Memory B cell (primary cell): ENCODE measurements at places on chromosomes 7 and 10.
A peak's percentile ranks its signal among the peaks of the same experiment; 100 is the strongest.

DNA sequence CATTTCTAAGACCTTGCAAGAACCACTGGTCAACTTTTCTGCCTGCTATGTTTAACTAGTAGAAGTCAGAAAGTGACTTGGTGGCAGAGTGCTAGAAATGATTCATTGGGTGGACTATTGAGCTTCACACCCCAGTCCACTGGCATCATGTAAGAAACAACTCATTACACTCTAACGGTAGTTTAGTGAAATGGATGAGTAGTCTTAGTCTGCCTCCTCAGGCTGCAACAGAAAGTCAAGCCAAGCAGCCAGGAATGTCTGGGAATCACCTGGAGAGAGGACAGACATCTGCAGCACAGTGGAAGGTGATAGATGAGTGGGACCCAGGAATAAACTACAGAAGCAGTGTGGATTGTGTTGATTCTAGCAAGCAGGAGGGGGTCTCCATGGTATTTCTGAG lies 125.4 kb downstream of the AUTS2 start:
- H3K27me3 ChIP-seq: no peaks in the 10 kb centered on the region
- peaks cover 14% of the 10 kb centered on the region for H3K4me1 ChIP-seq
- H3K4me3 ChIP-seq: no peak overlapping the region
- DNase-seq: no peak
- H3K36me3 ChIP-seq: peaks cover 2% of the 10 kb centered on the region

GRCh38 chr7:32243687-32244290 lies 173.6 kb upstream of the PDE1C start:
- H3K27me3 ChIP-seq: peaks cover 2% of the 10 kb centered on the region
- H3K4me1 ChIP-seq: no peaks in the 10 kb centered on the region
- no peaks in the 10 kb centered on the region for H3K36me3 ChIP-seq
- H3K27ac ChIP-seq: no peak overlapping the region

- H3K27me3 ChIP-seq: peaks cover under 1% of the 10 kb centered on the region
- no peak overlapping the region for H3K27ac ChIP-seq
- no peak overlapping the region for H3K4me3 ChIP-seq
- H3K4me1 ChIP-seq: peaks cover 2% of the 10 kb centered on the region
- no peaks in the 10 kb centered on the region for H3K36me3 ChIP-seq
These were observed 40.0 kb upstream of the EIF4H start for GRCh38 chr7:74134117-74134620.

DNA sequence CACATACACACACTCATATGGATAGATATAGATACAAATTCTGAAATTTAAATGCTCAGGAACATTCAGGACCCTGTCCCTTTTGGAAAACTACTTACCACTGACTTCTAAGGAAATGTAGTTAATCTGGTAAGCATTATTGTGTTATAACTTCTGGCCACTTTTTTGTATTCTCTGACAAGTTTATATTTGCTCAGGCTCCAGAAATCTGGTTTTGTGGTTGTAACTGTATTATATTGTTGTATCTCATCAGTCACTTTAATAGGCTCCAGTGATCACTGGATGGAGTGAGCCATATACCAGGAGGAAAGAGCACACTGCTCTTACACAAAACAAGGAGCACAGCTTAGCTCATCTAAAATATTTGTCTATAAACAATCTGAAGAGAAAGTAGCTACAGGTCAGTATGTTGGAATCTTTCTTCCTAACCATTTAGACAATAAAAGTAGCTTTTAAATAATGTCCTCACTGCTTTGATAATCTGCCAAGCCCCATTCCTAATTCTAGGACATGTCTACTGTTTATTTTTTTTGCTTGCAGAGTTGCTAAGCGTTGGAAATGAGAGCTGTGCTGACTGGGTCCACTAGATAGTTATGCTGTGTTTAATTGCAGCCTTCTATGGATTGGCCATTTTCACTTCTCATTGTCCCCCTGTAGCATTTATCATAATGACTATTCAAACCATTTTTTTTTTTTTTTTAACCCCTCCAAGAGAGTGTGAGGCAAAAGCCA lies 43.8 kb downstream of the SMNDC1 start:
- H3K27me3 ChIP-seq: no peaks in the 10 kb centered on the region
- H3K4me3 ChIP-seq: no peak overlapping the region
- DNase-seq: no peak
- peaks cover 7% of the 10 kb centered on the region for H3K36me3 ChIP-seq
- no peak overlapping the region for H3K27ac ChIP-seq

- H3K27ac ChIP-seq: no peak overlapping the region
- peak overlapping the region; percentile 39 for H3K4me3 ChIP-seq
- H3K27me3 ChIP-seq: no peaks in the 10 kb centered on the region
- H3K36me3 ChIP-seq: no peaks in the 10 kb centered on the region
- peaks cover 43% of the 10 kb centered on the region for H3K4me1 ChIP-seq
- no peak for DNase-seq
These were observed 64.6 kb upstream of the STEAP1B start for GRCh38 chr7:22564511-22565045.

- H3K36me3 ChIP-seq: no peaks in the 10 kb centered on the region
- no peak overlapping the region for H3K4me3 ChIP-seq
- no peak for DNase-seq
- peaks cover 6% of the 10 kb centered on the region for H3K27me3 ChIP-seq
These were observed 399.3 kb upstream of the PODXL start for GRCh38 chr7:131955679-131956078.

- H3K27me3 ChIP-seq: peaks cover 8% of the 10 kb centered on the region
- H3K4me3 ChIP-seq: peak overlapping the region; percentile 60
- no peaks in the 10 kb centered on the region for H3K36me3 ChIP-seq
- H3K27ac ChIP-seq: peak overlapping the region; percentile 94
These were observed 14.5 kb upstream of the GPR146 start for GRCh38 chr7:1029637-1030443.

DNA sequence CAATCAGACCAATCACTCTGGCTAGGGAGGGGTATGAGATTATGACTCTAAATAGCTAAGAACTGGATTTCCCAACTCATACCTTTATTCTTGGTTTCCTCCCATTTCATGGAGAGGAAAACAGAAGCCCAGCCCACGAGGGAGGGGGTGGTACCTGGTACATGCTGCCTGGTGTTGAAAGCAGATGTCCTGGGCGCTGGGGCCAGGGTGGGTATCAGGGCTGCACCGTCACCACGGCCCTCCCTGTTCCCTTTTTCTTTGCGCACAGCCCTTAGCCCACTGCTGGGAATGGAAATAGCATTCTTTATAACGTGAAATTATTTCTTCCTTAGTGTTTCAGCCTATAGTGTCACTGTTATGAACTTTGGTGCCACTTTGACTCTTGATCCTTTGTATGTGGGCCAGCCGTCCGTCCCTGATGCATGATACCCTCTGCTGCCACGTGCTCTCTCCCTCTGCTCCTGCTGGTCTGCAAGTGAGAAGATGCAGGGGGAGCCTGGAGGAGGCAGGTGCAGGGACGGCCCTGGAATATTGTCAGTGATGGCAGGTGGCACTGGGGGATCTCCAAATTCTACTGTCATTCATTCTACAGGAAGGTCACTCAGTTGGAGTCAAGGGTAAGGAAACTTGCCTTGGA lies 158.5 kb downstream of the CDH23 start:
- H3K36me3 ChIP-seq: peaks cover 1% of the 10 kb centered on the region
- no peak overlapping the region for H3K4me3 ChIP-seq
- peaks cover 10% of the 10 kb centered on the region for H3K27me3 ChIP-seq

GRCh38 chr7:157664871-157665633 lies 328.2 kb downstream of the DNAJB6 start:
- H3K27ac ChIP-seq: no peak overlapping the region
- no peak for DNase-seq
- no peaks in the 10 kb centered on the region for H3K36me3 ChIP-seq
- no peaks in the 10 kb centered on the region for H3K4me1 ChIP-seq

GRCh38 chr10:74706966-74707365 lies 119.4 kb upstream of the KAT6B start:
- peaks cover 32% of the 10 kb centered on the region for H3K36me3 ChIP-seq
- H3K27ac ChIP-seq: no peak overlapping the region
- H3K27me3 ChIP-seq: no peaks in the 10 kb centered on the region
- DNase-seq: no peak
- H3K4me1 ChIP-seq: no peaks in the 10 kb centered on the region

- no peak overlapping the region for H3K4me3 ChIP-seq
- no peak overlapping the region for H3K27ac ChIP-seq
- no peaks in the 10 kb centered on the region for H3K27me3 ChIP-seq
- H3K4me1 ChIP-seq: peaks cover 6% of the 10 kb centered on the region
- no peaks in the 10 kb centered on the region for H3K36me3 ChIP-seq
- no peak for DNase-seq
These were observed 5.3 kb upstream of the COL1A2 start for GRCh38 chr7:94389381-94389780.

DNA sequence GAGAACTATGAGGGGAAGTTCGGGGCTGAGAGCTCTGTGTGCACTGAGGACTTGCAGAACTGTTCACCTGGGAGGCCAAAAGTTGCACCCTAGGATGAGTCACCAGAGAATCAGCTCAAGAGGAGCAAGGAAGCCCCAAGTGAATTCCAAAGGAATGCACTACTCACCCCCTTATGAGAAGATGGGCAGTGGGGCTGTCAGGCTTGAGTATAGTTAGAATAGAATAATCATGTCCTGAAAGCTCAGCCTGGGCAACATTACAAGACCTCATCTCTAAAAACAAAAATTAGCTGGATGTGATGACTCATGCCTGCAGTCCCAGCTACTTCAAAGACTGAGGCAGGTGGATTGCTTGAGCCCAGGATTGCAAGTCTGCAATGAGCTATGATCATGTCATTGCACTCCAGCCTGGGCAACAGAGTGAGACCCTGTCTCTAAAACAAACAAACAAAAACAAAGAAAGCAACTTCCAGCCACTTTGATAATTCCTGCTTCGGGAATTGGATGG lies 30.0 kb downstream of the MAP3K8 start:
- no peak for DNase-seq
- H3K27me3 ChIP-seq: no peaks in the 10 kb centered on the region
- H3K4me1 ChIP-seq: peaks cover 17% of the 10 kb centered on the region
- no peak overlapping the region for H3K4me3 ChIP-seq
- H3K27ac ChIP-seq: peak overlapping the region; percentile 60

- no peak overlapping the region for H3K27ac ChIP-seq
- DNase-seq: no peak
- peaks cover 8% of the 10 kb centered on the region for H3K27me3 ChIP-seq
- H3K4me1 ChIP-seq: no peaks in the 10 kb centered on the region
These were observed 10.2 kb upstream of the LMOD2 start for GRCh38 chr7:123645516-123645915.

DNA sequence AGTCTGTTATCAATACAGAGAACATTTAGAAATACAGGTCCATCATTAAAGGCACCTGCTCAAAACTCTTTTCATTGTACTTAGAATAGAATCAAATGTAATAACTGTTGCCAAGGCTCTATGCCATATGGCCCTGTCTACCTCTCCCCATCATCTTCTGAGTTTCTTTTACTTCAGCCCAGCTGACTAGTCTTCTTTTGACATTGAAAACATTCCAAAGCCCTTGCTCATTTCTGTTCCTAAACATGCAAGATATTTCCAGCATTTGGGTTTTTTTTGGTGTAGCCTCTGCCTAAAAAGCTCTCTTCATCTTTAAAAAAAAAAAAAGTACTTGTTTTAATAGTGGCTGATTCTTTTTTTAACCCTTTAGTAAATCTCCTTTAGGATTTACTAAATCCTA lies 165.5 kb upstream of the SMIM30 start:
- no peak overlapping the region for H3K4me3 ChIP-seq
- no peak overlapping the region for H3K27ac ChIP-seq
- no peaks in the 10 kb centered on the region for H3K36me3 ChIP-seq
- DNase-seq: no peak
- H3K27me3 ChIP-seq: peaks cover 3% of the 10 kb centered on the region

DNA sequence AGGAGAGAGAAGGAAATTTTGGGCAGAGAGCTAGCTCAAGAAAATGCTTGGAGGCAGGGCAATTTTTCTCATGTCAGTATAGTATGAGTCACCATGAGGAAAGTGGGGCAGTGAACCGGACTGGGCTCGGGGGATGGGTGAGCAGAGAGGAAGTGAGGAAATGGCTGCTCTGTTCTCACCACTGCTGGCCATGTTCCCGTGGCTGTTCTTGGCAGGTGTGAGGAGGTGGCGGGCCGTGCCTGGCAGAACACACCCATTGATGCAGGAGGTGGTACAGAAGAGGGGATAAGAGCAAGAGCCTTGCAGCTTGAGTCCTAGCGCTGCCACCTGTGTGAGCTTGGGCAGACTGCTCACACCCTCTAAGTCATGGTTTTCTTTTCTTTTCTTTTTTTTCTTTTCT lies 304.4 kb upstream of the LYZL1 start:
- H3K4me1 ChIP-seq: peaks cover 2% of the 10 kb centered on the region
- no peak overlapping the region for H3K27ac ChIP-seq
- no peak for DNase-seq
- no peak overlapping the region for H3K4me3 ChIP-seq

DNA sequence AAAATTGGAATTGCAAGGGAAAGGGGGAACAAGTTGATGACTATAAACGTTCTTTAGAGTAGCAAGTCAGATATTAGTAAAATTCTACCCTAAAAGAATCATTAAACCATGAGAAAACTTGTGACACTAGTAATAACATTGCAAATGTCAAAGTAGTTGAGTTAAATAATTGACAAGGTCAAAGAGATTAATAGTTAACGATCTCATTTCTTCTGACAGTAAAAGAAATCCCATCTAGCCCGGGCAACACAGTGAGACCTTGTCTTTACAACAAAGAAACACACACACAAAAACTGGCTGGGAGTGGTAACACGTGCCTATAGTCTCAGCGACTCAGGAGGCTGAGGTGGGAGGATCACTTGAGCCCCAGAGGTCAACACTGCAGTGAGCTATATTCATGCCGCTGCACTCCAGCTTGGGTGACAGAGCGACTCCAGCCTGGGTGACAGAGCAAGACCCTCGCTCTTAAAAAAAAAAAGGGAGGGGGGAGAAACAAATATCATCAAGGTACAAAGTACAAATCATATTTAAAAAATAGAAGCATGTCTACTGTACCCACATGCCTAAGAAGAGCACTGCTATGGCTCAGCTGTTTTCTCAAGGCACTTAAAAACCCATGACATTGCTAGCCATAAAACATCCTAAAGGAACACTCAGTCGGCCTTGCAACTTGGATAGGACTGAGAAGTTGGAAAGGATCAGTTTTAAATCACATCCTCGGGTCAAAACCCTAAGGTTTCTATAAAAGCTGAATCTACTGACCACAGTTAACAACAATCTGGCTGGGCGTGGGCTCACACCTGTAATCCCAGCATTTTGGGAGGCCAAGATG lies 401.1 kb downstream of the PARD3 start:
- no peaks in the 10 kb centered on the region for H3K4me1 ChIP-seq
- no peaks in the 10 kb centered on the region for H3K36me3 ChIP-seq
- DNase-seq: no peak
- no peak overlapping the region for H3K27ac ChIP-seq
- no peaks in the 10 kb centered on the region for H3K27me3 ChIP-seq
- no peak overlapping the region for H3K4me3 ChIP-seq
